ENCODE measurements at places on chromosomes 1 and 21. TPM values are rescaled to one million over a fixed set of nuclear protein-coding genes. Genes with fewer than 3 reads are reported as not detected.

Gene C1orf87
- total RNA-seq: 0.20 TPM

Gene SPRR1A
- total RNA-seq: 6.1 TPM

Gene GJA4
- 6.1 TPM for total RNA-seq

GRCh38 chr1:7089497-7089896 lies 304.2 kb downstream of the CAMTA1 start:
- DNase-seq: no peak

- no peak for DNase-seq
Measured at GRCh38 chr1:173900992-173901391, 16.1 kb downstream of the SERPINC1 start.

DNA sequence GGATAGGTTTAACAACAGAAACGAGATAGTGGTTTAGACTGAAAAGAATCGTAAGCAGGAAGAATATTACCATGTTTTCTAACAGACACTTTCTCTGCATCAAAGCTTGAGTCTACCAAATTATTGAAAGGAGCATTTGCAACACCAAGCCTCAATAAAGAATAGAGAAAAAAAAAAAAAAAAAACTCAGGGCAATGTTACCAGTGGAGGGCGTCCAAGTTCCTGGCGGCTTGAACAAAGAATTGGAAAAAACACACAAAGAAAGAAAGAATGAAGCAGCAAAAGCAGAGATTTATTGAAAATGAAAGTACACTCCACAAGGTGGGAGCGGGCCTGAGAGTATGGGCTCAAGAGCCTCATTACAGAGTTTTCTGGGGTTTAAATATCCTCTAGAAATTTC lies 686.5 kb upstream of the ADGRL2 start:
- DNase-seq: no peak

GRCh38 chr1:75632350-75632949 lies 21.5 kb upstream of the SLC44A5 start:
- DNase-seq: no peak

GRCh38 chr21:29053656-29054055 lies 19.8 kb downstream of the CCT8 start:
- no peak for DNase-seq

- no peak for DNase-seq
Measured at GRCh38 chr1:26530895-26531598, 1.5 kb downstream of the RPS6KA1 start.

GRCh38 chr1:227958617-227959324 lies 11.0 kb upstream of the WNT9A start:
- no peak for DNase-seq

DNA sequence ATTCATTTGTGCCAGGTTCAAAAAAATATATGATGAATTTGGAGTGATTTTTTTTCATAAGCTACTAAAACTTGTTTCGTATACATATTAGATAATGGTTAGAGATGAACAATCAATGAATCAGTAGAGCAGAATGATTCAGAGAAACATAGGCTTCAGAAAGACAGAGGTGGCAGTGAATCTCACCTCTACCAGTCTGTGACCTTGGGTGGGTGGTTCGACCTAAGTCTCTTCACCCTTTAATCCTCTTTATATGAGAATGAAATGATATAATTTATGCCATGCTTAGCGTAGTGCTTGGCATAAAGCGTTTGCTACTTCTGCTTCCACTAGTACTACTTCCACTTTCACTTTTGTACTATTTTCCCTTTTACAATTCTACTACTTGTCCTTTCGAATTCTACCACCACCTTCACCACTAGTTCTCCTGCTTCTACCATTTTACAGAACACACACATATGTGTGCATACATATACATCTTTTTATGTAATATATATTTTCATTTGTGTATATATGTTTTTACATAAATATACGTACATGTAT lies 45.1 kb downstream of the FYB2 start:
- DNase-seq: no peak

GRCh38 chr21:42858957-42859890 lies 20.1 kb downstream of the WDR4 start:
- DNase-seq: no peak

All from skin of body (tissue), 3 donors.